GM12891 (cell line): ENCODE measurements at places on chromosomes 7 and 10.

DNA sequence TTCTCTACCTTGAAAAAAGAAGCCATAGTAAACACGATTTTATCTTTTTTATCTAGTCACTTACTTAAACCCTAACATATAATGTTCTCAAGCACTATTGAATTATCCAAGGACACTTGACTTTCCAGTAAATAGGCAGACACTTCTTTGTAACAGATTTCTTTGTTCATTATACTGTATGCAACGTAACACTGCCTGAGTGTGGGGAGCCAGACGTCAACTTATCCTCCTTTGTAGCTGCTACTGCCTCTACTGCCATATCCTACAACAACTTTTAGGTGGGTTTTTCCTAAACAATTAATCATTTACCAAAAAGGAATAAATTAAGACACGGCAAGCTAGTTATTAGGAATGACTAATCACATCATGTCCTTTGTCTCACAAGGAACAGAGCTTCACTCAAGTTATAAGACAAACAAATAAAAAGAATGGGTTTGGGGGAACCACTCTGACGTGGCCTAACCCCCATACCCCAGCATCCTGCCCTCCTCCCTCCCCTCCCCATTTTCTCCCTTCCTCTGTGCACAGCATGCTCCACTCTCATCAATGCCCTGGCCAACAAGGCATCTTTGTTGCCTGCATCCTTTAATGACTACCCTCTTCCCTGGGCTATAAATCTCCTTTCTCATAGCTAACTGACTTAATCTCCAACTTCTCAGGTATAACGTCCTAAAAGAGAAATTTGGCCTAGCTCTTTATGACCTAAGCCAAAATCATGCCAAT lies 43.3 kb downstream of the DOCK4 start:
- DNase-seq: no peak

GRCh38 chr10:11441151-11441535 lies 170.3 kb downstream of the USP6NL start:
- DNase-seq: no peak

DNA sequence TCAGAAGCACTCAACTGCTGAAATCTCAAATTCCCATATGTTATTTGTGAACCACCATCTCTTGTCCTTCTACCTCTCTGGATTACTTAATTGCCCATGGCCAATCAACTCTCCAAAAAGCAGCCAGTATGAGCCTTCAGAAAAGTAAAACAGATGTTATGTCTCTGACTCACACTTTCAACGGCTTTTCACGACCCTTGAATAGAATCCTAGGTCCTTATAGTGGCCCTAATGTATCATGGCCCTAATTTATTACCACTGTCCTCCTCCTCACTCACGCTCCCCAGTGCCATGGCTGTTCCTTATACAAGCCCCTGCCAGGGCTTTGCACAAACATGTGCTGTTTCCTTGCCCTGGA lies 20.0 kb downstream of the ZNF438 start:
- DNase-seq: no peak

DNA sequence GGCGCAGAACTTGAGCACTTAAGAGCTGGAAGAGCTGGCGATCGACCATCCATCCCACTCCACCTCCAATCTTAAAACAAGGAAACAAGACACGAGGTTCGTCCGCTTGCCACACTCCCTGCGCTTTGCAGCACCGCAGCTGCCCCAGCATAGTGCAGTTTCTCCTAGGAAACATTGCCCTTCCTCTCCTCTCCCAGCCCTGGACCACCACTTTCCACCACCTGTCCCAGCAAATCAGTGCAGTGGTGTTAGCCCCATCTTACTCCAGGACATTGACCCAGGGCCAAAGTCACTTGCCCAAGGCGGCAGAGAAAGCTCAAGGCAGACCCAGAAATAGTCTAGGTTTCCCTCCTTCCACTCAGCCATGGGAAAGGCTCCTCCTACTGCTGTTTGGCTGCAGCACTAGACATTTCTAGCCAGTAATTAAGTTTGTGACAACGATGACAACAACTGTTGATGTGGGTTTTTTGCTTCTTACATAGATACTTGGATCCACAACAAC lies 1.5 kb upstream of the PARD3 start:
- DNase-seq: no peak

- no peak for DNase-seq
These were observed 64.9 kb downstream of the INSIG1 start for GRCh38 chr7:155362380-155363145.

DNA sequence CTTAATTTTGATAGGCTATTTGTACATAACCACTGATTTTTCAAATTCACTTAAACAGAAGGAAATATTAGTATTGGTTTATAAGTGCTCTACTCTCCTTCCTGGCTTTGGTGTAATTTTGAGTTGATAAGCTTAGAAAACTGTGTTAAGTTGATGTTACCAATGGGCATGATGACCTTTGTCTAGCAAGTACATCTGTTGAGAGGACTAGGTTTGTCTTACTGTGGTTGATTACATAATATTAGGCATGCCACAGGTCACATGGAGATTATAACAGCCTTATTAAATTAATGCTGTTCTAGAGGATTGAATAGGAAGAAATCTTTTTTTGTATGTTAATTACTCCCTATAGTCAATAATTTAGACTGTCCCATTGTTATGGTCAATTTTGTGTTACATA lies 27.0 kb downstream of the CYP2C18 start:
- no peak for DNase-seq

DNA sequence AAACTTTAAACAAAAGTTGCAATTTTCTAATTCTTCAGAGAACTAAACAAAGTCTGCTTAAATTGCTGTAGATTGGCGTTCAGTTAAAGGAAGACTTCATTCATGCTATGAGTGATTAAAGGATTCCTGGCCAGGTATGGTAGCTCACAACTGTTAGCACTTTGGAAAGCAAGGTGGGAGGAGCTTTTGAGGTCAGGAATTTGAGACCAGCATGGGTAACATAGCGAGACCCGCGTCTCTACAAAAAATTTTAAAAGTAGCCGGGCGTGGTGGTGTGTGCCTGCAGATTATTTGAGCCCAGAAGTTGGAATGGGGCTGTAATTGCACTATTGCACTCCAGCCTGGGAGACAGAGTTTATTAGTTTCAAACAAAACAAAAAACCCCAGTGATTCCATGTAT lies 13.5 kb upstream of the SCRN1 start:
- DNase-seq: no peak

DNA sequence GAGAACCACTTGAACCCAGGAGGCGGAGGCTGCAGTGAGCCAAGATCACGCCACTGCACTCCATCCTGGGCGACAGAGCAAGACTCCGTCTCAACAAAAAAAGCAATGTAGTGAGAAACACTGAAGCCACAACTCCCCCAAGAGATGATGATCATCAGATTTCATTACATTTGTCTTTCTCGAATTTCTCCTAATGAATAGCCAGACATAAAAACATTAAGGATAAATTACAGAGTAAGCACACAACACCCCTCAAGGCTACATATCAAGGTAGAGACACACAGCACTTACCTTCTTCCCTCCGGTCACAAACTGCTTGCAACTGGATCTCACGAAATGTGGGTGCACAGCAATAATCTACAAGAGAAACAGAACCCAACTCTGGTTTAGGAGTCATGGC lies 91.5 kb downstream of the VPS41 start:
- no peak for DNase-seq

DNA sequence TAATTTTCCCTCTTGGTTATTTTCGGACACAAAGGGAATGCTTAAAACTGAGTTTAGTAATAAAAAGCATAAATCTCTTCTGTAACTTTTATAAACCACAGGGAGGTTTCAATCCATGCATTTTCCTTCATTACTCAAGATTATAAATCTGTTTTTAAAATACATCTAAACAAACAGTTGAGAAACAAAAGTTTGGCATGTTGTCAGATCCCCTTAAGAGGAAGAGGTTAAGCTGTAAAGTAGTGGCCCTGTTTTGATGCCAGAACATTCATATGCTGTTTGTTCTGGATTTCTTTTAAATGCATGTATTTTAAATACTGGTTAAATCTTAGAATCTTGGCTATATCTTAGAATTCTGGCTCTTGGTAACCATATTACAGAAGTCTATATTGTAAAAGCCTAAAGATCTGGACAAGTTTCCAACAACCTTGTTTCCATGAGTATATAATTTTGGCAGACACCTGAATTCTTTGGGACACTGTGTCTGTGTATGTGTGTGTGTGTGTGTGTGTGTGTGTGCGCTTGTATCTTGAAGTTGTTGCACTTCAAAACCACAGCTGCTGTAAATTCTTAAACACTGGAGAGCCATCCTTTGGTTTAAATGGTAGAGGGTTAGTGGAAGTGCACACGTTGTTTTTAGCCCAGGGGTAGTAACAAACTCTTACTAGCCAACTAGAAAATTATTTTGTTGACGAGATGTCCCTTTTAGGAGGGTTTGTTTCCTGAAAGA lies 6.8 kb upstream of the SEMA4G start:
- DNase-seq: no peak
